ENCODE measurements at places on chromosomes 2 and 18. TPM values are rescaled to one million over a fixed set of nuclear protein-coding genes. Genes with fewer than 3 reads are reported as not detected.

The PSTPIP2 gene
- 1.6 TPM for total RNA-seq

The SLC30A3 gene
- total RNA-seq, result 7.6 TPM

The FSIP2 gene
- under 0.01 TPM for total RNA-seq

The CHRNG gene
- not detected for total RNA-seq

The CHPF gene
- 249 TPM for total RNA-seq

The TDRD15 gene
- not detected for total RNA-seq

The RAX gene
- not detected for total RNA-seq

The GAL3ST2 gene
- not detected for total RNA-seq

The UGT1A3 gene
- total RNA-seq, result not detected

The SERPINB12 gene
- 0.32 TPM for total RNA-seq

The PAIP2B gene
- 0.32 TPM for total RNA-seq

The STK11IP gene
- 138 TPM for total RNA-seq

The SLC19A3 gene
- 16.5 TPM for total RNA-seq

The GCA gene
- total RNA-seq, result 45.1 TPM

The RNF149 gene
- total RNA-seq, result 39.9 TPM

The EVX2 gene
- not detected for total RNA-seq

The PTPRN gene
- not detected for total RNA-seq

The LHCGR gene
- not detected for total RNA-seq

The GMCL1 gene
- total RNA-seq, result 10.4 TPM

The PRSS56 gene
- not detected for total RNA-seq

The TPO gene
- total RNA-seq, result 52.5 TPM

The SETBP1 gene
- total RNA-seq, result 23.5 TPM

The EPB41L3 gene
- total RNA-seq, result 90.9 TPM

The DNER gene
- 1.2 TPM for total RNA-seq

The PMAIP1 gene
- total RNA-seq, result not detected

The SERPINB5 gene
- not detected for total RNA-seq

The ITPRIPL1 gene
- total RNA-seq, result 14.5 TPM

The LYPD6B gene
- not detected for total RNA-seq

The NT5DC4 gene
- total RNA-seq, result not detected

The SLC16A14 gene
- 15.8 TPM for total RNA-seq

The LIPG gene
- total RNA-seq, result 1.6 TPM

The CCDC74B gene
- 2.3 TPM for total RNA-seq

The ACVR2A gene
- total RNA-seq, result 3.9 TPM

The SLC5A7 gene
- not detected for total RNA-seq

The KLHL30 gene
- total RNA-seq, result 28.2 TPM

The AQP12B gene
- total RNA-seq, result not detected

The DIPK1C gene
- not detected for total RNA-seq

The GATA6 gene
- 89.3 TPM for total RNA-seq

The STPG4 gene
- total RNA-seq, result not detected

The MAB21L4 gene
- not detected for total RNA-seq

The C2orf78 gene
- total RNA-seq, result not detected

The CCDC121 gene
- total RNA-seq, result 8.0 TPM

The SPHKAP gene
- total RNA-seq, result not detected

The MC4R gene
- not detected for total RNA-seq

The CXCR2 gene
- total RNA-seq, result not detected

Measured in ascending aorta (tissue), 2 donors.